ENCODE measurements at places on chromosomes 3 and 15.

GRCh38 chr3:37943631-37944314 lies 46.8 kb upstream of the VILL start:
- no peak for DNase-seq

- DNase-seq, result peak; percentile 17
These were observed 29.8 kb downstream of the PLA1A start for GRCh38 chr3:119627461-119627860.

DNA sequence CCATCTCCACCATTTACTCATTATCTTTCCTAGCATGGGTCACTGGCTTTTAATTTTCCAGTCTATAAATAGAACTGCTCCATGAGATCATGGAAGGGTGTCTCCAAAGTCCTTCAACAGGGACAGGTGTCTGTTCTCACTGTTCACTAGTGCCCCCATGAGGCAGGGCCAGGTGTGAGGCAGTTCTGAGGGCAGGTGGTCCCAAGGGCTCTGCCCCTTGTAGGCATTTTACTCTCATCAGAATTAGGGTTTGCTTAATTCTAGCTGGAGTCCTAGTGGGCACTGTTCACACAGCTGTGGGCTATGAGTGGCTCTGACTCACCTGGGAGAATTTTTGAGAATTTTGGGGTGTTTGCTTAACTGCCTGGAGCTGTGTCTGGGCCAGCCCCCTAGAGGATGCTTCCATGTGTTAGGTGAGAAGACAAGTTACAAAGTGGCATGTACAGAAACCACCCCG lies 248.0 kb upstream of the LYSMD4 start:
- DNase-seq, result no peak

GRCh38 chr15:68730471-68730919 lies 90.2 kb downstream of the ANP32A start:
- no peak for DNase-seq

DNA sequence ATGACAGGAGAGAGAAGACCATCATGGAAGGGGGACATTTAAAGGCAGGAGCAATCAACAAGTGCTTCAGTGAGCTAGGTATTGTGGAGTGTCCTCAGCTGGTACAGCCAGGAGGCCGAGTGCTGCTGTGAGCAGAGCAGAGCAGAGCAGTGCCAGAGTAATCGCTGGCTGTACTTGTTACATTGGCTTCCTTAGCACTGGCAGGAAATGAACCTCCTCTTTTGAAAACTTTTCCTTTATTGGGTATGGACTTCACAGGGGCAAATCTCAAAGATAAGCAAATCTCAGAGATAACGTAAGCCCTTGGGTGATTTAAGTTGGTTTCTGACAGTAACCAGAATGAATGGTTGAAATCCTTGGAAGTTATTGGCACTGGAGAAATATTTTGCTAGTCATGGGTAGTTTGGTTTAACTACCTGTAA lies 2.1 kb downstream of the SH3GL3 start:
- DNase-seq, result no peak

Measured in T-helper 17 cell (primary cell).